ENCODE measurements at places on chromosomes 7 and 10. TPM values are rescaled to one million over a fixed set of nuclear protein-coding genes. Genes with fewer than 3 reads are reported as not detected.

DNA sequence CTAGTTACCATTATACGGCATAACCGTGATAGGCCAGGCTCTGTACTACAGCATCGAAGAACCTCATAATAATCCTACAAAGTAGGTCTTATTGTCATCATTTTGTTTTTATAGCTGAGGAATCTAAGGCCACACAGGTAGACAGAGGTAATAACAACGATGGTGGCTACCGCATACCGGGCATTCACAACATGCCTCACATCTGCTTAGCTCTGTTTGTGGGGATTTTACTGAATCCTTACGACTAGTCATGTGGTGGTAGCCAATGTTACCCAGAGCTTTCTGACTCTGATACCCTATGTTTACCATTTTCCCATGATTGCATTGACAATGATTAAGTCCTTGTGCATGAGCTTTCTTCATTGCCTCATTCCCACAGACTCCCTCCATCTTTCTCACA is 269.4 kb downstream of the TCF7L2 start:
- no peaks in the 10 kb centered on the region for H3K27me3 ChIP-seq
- H3K36me3 ChIP-seq = no peaks in the 10 kb centered on the region
- no peaks in the 10 kb centered on the region for H3K4me1 ChIP-seq
- DNase-seq = no peak

Gene IFIT1
- total RNA-seq = 12.9 TPM

- no peak for DNase-seq
- H3K27me3 ChIP-seq = no peaks in the 10 kb centered on the region
- H3K27ac ChIP-seq = no peak overlapping the region
- H3K4me1 ChIP-seq = no peaks in the 10 kb centered on the region
These were observed 89.7 kb downstream of the DIP2C start for GRCh38 chr10:599767-600166.

Gene GJD4
- not detected for total RNA-seq
